Right lung (tissue), 10 donors: ENCODE measurements at places on chromosomes 4 and X. TPM values are rescaled to one million over a fixed set of nuclear protein-coding genes. Genes with fewer than 3 reads are reported as not detected.

The TCEAL6 gene
- polyA plus RNA-seq = 0.10 TPM

- no peak for DNase-seq
Measured at GRCh38 chr4:66187175-66187720, 517.0 kb upstream of the EPHA5 start.

The TMEM255A gene
- 1.3 TPM for polyA plus RNA-seq

The SETD7 gene
- polyA plus RNA-seq = 18.0 TPM

GRCh38 chrX:153947009-153947769 lies 2.7 kb upstream of the RENBP start:
- DNase-seq = peak; percentile 46

The ARHGAP36 gene
- polyA plus RNA-seq = 0.31 TPM

The TRAM1L1 gene
- polyA plus RNA-seq = 12.3 TPM

- DNase-seq = no peak
Measured at GRCh38 chr4:32672359-32672758, 1952.2 kb downstream of the PCDH7 start.

DNA sequence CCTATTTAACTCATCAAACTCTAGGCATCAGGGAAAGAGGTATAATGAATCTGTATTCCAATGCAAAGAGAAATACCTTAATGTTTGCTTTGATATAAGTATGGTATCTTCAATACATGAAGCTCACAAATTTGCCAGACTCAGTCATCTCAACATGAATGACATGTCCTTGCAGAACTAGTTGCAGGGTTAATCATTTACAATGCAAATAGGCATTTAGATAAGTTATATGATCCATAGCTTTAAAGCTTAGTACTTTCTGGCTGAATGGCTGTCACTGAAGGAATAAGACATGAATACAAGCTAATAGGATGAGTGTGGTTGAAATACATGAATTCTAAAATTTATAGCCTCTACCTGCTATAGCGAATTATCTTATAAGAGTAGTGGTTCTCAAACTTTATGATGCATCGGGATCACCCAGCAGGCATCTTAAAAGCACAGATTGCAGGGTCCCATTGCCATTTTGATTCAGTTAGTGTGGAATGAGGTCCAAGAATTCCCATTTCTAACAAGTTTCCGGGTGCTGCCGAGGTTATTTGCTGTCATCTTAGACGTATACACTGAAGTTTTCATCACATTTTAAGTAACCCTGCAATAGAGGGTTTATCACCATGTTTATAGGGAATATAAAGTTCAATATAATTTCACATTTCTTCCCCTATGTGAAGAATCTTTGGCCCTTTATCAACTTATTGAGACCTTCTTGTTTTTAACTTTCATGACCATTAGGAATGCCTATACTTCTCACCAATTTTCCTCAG lies 439.2 kb downstream of the ARHGAP24 start:
- no peak for DNase-seq

The PDGFC gene
- polyA plus RNA-seq = 43.4 TPM

- DNase-seq = no peak
Measured at GRCh38 chrX:25013632-25014365, 2.0 kb downstream of the ARX start.

GRCh38 chr4:94244087-94244828 lies 36.6 kb downstream of the SMARCAD1 start:
- DNase-seq = no peak

DNA sequence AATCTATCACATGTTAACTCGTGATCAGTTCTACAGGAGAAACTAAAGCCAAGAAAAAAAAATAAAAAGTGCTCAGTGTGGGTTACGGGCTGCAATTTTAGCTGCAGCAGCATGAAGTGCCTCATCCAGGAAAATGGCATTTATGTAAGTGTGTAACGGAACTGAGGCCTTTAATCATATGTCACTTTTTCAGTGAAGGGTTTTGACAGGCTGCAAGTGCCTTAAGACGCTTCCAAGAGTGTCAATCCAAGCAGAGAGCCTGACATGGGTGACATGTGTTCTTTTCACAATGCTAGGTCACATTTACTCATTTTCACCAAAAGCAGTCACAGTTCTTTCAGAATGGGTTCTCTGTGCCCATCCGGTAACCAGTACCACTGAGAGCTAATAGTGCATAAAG lies 604.6 kb downstream of the RAB28 start:
- DNase-seq = no peak

The TMEM271 gene
- polyA plus RNA-seq = not detected

The CPE gene
- 215 TPM for polyA plus RNA-seq

GRCh38 chr4:174275101-174275500 lies 8.4 kb downstream of the FBXO8 start:
- no peak for DNase-seq

DNA sequence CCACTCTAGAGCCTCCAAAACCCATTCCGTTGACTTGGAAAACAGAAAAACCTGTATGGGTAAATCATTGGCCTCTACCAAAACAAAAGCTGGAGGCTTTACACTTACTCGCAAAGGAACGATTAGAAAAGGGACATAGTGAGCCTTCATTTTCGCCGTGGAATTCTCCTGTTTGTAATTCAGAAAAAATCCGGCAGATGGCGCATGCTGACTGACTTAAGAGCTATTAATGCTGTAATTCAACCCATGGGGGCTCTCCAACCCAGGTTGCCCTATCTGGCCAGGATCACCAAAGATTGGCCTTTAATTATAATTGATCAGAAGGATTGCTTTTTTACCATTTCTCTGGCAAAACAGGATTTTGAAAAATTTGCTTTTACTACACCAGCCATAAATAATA lies 60.8 kb downstream of the ZNF732 start:
- DNase-seq = no peak

The RCHY1 gene
- 31.9 TPM for polyA plus RNA-seq

DNA sequence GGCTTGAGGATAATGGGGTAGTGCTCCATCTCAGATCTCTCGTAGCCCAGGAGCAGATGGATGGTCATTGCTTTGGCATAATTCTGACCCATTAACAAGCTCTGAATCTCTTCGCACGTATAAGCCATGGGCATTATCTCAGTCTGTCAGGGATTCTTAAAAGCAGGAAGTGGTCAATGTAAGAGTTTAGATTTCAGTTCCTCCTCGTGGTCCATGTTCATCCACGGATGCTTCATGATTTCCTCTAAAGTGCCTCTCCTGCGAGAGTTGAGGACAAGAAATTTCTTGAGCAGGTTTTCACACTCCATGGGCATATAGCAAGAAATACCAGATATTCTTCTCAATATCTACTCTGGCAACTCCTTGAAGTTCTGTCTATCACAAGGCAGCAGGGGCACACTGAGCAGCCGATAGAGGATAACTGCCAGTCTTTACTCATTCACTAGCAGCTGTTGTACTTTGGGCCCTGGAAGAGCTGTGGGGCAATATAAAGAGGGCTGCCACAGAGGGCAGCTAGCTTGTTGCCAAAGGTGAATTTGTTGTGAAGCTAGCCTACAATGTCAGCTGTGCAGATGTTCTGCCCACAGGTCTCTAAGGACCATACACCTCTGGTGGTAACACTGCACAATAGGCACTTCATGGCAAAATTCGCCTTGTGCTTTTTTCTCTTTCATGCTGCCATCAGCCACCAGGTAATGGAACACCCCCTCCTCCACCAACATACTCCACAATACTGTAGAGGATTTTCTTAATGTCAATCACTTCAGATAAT lies 52.0 kb upstream of the WDR17 start:
- DNase-seq = no peak

The ADGRL3 gene
- 17.9 TPM for polyA plus RNA-seq

The COL25A1 gene
- 1.6 TPM for polyA plus RNA-seq

DNA sequence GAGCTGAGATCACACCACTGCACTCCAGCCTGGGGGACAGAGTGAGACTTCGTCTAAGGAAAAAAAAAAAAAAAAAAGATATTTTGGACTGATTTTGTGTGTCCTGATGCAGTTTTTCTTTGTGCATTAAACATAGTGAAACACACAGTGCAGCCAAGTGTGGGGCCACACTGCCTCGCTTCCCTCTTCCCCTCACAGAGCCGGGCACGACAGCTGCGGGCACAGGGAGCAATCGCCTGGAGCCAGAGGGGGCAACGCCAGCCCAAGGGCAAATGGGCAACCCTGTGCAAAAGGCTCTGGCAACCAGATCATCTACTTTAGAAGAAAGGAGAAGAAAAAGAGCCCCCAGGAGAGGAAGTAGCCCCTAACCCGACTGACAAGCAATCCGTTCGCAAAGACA lies 13.5 kb upstream of the CCNQ start:
- no peak for DNase-seq

The TSPAN7 gene
- 46.4 TPM for polyA plus RNA-seq

The ERAS gene
- polyA plus RNA-seq = 0.14 TPM

- DNase-seq = no peak
Measured at GRCh38 chrX:52166840-52167239, 17.8 kb upstream of the MAGED4 start.

DNA sequence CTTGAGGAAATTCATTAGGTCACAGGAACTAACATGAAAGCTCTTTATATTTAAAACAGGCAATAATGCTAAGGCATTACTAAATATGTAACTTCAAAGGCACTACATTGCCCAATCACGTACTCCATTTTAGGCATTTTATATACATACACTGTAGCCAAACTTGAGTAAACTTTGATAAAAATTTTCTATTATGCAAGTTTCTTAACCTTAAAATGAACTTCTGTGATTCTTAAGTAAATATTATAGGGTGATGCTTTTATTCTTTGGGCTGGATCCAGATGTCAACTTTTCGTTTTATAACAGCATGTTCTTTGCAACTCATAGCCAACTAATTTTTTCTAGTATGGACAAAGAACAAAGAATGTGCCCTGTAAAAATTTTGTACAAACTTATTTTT lies 28.3 kb upstream of the MAP9 start:
- DNase-seq = peak; percentile 81

The PALLD gene
- polyA plus RNA-seq = 84.5 TPM

GRCh38 chr4:37934096-37934495 lies 26.1 kb upstream of the PTTG2 start:
- DNase-seq = no peak

The F9 gene
- 0.29 TPM for polyA plus RNA-seq

DNA sequence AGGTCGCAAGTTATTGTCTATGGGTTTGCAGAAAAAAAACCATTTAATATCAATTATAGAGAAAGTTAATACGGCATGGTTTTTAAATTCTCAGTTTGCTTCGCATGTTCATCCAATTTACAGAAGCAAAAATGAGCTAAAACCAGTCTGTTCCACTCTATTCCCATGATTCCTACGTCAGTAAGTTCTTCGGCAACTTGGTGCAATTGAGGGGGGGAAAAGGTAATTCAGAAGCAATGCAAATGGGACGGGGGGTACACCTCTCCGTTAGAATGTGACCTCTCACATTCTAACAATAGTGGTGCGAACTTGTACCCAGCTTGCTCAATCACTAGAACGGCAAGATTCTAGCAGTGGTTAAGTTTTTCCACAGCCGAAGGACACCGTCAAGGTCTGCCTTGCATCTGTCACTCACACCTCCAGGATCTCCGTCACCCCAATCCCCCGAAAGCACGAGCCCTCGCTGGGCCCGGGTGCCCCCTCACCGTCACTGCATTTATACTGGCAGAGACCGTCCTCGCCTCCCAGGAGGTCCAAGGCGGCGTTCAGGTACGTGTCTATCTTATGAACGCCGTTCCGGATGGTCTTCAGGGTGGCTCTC lies 653 bp downstream of the PLA2G12A start:
- peak; percentile 42 for DNase-seq
